Activated CD4-positive, CD25-positive, alpha-beta regulatory T cell treated with anti-CD3 and anti-CD28 coated beads, Interleukin-2, amount 50 U/mL, for 24 hours (primary cell): ENCODE measurements at places on chromosomes 6 and 20.

DNA sequence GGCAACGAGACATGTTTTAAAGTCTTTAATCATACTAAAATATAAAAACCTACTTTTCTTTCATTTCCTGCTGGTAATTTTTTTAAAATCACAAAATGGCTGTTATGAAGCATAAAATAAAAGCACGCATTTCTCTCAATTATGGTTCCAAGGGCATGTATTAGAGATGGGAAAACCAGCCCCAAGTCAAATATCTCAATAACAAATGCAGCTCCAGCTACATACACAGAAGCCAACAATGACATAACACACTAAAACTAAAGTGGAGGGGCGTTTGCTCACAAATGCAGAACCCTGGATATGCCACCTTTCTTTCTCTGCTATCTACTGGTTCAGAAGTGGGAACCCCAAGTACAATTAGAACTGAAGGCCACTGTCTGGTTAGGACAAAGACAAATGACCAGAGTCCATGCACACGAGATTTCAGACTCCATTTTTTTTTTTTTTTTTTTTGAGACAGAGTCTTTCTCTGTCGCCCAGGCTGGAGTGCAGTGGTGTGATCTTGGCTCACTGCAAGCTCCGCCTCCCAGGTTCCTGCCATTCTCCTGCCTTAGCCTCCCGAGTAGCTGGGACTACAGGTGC, 27.8 kb downstream of the EZR start:
- ATAC-seq = no peak

GRCh38 chr6:147177286-147177685, 26.9 kb upstream of the STXBP5 start:
- no peak for ATAC-seq

DNA sequence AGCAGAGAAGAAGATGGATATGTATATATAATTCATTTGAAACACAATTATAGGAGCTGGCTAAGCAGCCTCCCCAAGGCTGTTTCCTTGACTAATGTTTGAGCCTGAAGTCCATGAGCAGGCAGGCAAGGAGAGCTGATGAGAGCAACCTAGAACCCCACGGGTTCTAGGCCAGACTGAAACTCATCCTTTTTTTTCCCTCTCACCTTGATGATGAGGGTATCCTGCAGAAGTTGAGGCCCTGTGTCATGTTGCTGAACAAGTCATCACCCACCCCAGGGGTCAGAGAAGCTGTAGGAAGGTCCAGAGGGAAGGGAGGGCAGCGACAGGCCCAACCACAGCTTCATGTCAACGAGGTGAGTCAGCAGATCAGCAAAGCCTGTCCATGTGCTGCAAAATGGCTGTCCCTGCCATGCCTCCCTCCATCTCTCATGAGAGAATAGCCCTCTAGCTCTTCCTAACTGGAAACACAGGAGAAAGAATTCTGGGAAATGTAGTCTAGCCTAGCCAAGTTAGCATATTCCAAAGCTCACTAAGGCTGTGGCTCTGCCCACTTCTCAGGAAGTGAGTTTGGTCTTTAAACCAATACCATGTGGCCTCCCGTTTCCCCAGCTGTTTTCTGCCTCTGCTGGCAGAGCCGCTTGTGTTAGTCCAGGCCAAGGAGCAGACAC, 91.3 kb upstream of the DTNBP1 start:
- no peak for ATAC-seq

DNA sequence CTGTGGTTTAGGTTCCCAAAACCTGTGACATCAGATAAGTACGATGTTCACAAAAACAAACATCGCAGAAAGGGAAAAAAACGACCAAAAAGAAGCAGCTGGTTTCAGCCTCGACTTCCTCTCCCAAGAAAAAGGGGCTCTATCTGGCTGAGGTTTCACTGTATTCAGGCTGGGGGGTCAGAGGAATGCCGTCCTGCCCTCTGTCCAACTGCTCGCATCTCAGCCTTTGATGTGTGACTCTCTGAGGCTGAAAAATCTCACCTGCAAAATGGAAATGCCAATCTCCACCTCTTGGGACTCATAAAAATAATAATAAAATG, 123.6 kb upstream of the PTPN1 start:
- ATAC-seq = no peak

DNA sequence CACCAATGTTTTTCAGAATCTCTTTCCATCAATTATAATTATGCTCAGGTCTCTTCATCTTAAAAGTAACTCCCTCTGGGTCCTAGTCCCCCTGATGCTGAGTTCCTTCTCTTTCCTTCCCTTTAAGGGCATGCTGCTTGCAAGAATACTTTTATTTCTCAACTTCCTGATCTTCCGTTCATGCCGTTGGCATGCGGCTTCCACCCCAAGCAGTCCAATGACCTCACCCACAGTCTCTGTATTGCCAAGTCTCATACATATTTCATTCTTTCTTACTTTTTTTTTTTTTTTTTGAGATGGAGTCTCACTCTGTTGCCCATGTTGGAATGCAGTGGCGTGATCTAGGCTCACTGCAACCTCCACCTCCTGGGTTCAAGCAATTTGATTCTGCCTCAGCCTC, 83.5 kb downstream of the NDUFAF5 start:
- ATAC-seq = no peak
